Bladder microvascular endothelial cell (primary cell): ENCODE measurements at places on chromosomes 5 and 9. TPM values are rescaled to one million over a fixed set of nuclear protein-coding genes. Genes with fewer than 3 reads are reported as not detected.

PCDHA4 gene
- under 0.01 and 0.19 TPM in 2 replicates for total RNA-seq

SEMA6A gene
- 6.6 and 10.5 TPM in 2 replicates for total RNA-seq

ADAMTSL2 gene
- under 0.01 TPM in 2 replicates for total RNA-seq

OGN gene
- total RNA-seq, result not detected in 2 replicates

FGF10 gene
- not detected in 2 replicates for total RNA-seq

KDM4C gene
- 15.5 and 34.7 TPM in 2 replicates for total RNA-seq

MAP1B gene
- total RNA-seq, result 35.5 and 103 TPM in 2 replicates

PCDHB4 gene
- under 0.01 and 0.25 TPM in 2 replicates for total RNA-seq

SLF1 gene
- 8.3 and 10.8 TPM in 2 replicates for total RNA-seq

MAMDC4 gene
- 0.97 and 6.2 TPM in 2 replicates for total RNA-seq

SLC36A2 gene
- not detected in 2 replicates for total RNA-seq

GARIN3 gene
- total RNA-seq, result not detected in 2 replicates

CDH9 gene
- not detected in 2 replicates for total RNA-seq

FCN2 gene
- total RNA-seq, result not detected in 2 replicates

CSF1R gene
- total RNA-seq, result not detected in 2 replicates

KIF27 gene
- 1.5 and 5.2 TPM in 2 replicates for total RNA-seq

IL3 gene
- not detected in 2 replicates for total RNA-seq

MOB3B gene
- under 0.01 and 2.0 TPM in 2 replicates for total RNA-seq

FBP2 gene
- not detected in 2 replicates for total RNA-seq

SGCD gene
- total RNA-seq, result under 0.01 and 0.38 TPM in 2 replicates

ARHGEF39 gene
- 0.65 and 1.5 TPM in 2 replicates for total RNA-seq

CARD9 gene
- 0.16 and 0.50 TPM in 2 replicates for total RNA-seq

ESM1 gene
- 286 and 379 TPM in 2 replicates for total RNA-seq

ELP1 gene
- total RNA-seq, result 19.8 and 43.6 TPM in 2 replicates

SLC46A2 gene
- not detected in 2 replicates for total RNA-seq

ADRA1B gene
- total RNA-seq, result under 0.01 and 0.76 TPM in 2 replicates

IL5 gene
- not detected in 2 replicates for total RNA-seq

SLC34A1 gene
- not detected in 2 replicates for total RNA-seq

IFNA13 gene
- not detected in 2 replicates for total RNA-seq

COMMD10 gene
- total RNA-seq, result 26.2 and 31.5 TPM in 2 replicates

IFNA21 gene
- total RNA-seq, result not detected in 2 replicates

GPR21 gene
- total RNA-seq, result 0.16 and 3.8 TPM in 2 replicates

IL13 gene
- not detected in 2 replicates for total RNA-seq

PCDHB12 gene
- 0.16 and 1.3 TPM in 2 replicates for total RNA-seq

NEUROG1 gene
- not detected in 2 replicates for total RNA-seq

HAPLN1 gene
- under 0.01 TPM in 1 of 2 replicates, not detected in the other for total RNA-seq

HRH2 gene
- total RNA-seq, result not detected in 2 replicates

CEP120 gene
- 11.7 and 17.6 TPM in 2 replicates for total RNA-seq

ZNF658 gene
- 2.8 and 5.0 TPM in 2 replicates for total RNA-seq
